ENCODE measurements at places on chromosomes 16 and 17.

DNA sequence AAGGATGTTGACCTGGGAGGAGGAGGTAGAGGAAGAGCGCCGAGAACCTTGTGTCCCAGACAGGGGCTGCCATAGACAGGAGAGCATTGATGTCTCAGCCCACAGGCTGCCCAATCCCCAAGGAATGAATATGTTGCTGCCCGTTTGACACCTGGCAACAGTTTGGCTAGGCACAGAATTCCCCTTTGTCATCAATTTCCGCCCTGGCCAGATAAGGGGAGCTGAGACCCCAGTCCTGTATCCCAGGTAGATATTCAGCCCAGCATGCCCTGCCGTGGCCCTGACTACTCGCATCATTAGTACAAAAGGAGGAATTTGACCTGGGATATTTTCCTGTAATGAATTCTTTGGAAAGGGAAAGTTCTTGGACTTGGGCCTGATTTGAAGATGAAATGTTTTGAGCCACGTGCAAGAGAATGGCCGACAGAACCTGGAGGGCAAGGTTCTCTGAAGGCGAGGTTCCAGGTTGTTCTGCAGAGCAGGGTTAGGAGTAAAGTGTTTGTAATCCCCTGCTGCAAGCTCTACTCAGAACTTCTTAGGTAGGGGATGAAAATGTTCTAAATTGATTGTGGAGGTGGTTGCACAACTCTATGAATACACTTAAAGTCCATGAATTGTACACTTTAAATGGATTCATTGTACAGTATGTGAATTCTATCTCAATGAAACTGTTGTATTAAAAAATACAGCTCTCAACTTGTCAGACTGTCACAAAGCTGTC, 108.8 kb downstream of the SOCS1 start:
- DNase-seq = no peak

GRCh38 chr17:180381-181244, 837 bp downstream of the DOC2B start:
- no peak for DNase-seq

DNA sequence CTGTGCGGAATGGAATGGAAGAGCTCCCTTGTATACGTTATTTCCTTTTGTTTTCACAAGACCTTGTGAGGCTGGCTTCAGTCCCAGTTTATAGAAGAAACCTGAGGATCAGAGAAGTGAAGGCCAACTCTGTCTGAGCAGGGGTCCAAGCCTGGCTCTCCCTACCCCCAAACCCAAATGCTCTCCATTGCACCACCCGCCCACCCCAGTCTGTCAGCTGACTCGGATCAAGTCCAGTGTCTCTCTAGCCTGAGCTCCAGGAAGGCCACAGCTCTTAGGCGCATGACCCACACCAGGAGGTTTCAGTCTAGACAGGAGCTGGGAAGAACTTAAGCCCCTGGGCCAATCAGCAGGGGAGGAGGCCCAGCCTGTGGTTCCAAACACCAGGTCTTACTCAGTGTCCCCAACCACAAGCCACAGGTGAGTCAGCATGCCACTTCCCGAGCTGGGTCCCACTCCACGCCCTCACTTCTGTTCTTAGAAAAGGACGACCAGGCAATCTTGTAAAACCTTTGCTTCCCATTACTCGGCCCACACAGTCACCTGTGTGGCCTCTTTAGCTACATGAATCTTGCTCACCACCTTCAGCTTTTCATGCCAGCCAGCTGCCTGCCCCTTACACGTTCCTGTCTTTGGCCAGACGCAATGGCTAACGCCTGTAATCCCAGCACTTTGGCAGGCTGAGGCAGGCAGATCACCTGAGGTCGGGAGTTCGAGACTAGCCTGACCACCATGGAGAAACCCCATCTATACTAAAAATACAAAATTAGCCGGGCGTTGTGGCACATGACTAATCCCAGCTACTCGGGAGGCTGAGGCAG, 27.8 kb downstream of the TK2 start:
- DNase-seq = peak; percentile 72

GRCh38 chr17:71192039-71192555, 928.7 kb upstream of the SOX9 start:
- DNase-seq = no peak

DNA sequence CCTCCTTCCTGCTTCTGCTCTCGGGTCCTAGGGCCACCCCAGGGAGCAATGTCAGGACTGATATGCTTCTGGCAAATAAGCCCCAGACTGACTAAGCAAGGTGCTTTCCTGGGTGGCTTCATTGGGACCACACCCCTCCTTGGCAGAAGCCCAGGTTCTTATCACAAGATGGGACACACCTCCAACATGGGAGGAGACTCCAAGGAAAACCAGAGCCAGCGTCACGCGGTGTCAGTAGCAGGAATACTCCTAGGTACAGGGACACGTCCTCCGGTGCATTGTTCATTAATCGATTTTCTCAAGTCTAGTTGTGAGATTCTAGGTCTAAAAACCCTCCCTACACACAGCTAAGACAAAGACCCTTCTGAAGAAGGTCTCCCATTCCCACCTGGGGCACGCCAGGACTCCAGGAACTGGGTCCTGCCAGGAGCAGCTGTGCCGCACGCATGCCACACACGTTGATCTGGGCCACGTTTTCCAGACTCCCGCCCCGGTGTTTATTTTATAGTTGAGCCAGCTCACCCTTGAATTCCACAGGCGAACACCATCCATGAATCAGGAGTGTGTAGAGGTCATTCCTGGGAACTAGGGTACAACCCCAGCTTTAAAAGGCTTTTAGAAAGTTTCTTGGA, 30.8 kb downstream of the FA2H start:
- peak; percentile 38 for DNase-seq

GRCh38 chr16:31429314-31429713, 1.2 kb upstream of the COX6A2 start:
- DNase-seq = no peak

- no peak for DNase-seq
Measured at GRCh38 chr17:8285270-8286181, 2.9 kb upstream of the RANGRF start.
